A673 (cell line): ENCODE measurements at places on chromosomes 7 and 10.

DNA sequence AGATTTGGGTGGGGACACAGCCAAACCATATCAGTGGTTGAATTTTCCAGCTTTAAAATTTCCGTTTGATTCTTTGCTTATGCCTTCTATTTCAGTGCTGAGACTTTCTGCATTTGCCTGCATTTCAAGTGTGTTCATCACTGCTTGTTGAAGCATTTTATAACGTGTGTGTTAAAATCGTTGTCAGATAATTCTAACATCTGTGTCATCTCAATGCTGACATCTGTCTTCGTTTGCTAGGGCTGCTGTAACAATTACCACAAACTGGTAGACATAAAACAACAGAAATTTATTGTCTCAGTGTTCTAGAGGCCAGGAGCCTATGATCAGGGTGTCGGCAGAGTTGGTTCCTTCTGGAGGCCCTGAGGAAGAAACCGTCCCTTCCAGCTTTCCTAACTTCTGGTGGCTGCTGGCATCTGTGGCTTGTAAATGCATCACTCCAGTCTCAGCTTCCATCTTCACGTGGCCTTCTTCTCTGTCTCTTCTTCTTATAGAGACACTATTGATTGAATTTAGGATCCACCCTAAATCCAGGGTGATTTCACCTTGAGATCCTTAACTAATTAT lies 71.1 kb upstream of the SDK1 start:
- DNase-seq = no peak
- no peaks in the 10 kb centered on the region for H3K4me1 ChIP-seq
- no peaks in the 10 kb centered on the region for H3K36me3 ChIP-seq
- no peaks in the 10 kb centered on the region for H3K27me3 ChIP-seq
- H3K4me3 ChIP-seq = no peak overlapping the region
- H3K27ac ChIP-seq = no peak overlapping the region

- no peak overlapping the region for H3K4me3 ChIP-seq
- DNase-seq = no peak
- H3K27ac ChIP-seq = no peak overlapping the region
- no peaks in the 10 kb centered on the region for H3K27me3 ChIP-seq
- peaks cover 3% of the 10 kb centered on the region for H3K36me3 ChIP-seq
Measured at GRCh38 chr10:98427011-98427515, 12.1 kb upstream of the PYROXD2 start.

- no peak for DNase-seq
- no peaks in the 10 kb centered on the region for H3K36me3 ChIP-seq
- no peaks in the 10 kb centered on the region for H3K27me3 ChIP-seq
- H3K4me1 ChIP-seq = no peaks in the 10 kb centered on the region
Measured at GRCh38 chr10:28400681-28401080, 97.8 kb upstream of the MPP7 start.

DNA sequence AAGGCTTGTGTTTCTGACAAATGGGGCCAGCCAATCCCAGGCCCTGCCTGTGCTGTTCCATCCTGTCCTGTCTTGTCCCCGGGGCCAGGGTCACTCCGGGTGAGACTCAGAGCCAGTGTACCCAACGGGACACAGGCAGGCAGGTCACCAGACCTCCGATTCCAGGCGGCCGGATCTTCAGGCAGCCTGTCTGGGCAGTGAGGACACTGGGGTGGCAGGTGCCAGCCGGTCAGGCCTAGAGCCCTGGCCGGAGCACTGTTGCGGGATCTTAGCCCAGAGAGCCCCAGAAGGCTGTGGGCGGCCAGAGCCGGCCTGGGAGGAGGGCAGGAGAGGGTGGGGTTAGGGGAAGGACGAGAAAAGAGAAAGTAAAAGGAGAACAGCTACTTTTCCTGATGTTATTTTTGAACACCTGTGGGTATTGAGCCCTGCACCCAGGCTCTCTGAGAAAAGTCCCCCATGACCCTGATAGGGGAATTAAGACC lies 134.3 kb upstream of the TNRC18 start:
- no peak overlapping the region for H3K4me3 ChIP-seq
- H3K4me1 ChIP-seq = peaks cover 10% of the 10 kb centered on the region
- H3K27ac ChIP-seq = peak overlapping the region; percentile 51
- H3K27me3 ChIP-seq = no peaks in the 10 kb centered on the region
- no peak for DNase-seq
- no peaks in the 10 kb centered on the region for H3K36me3 ChIP-seq

GRCh38 chr10:45023426-45023825 lies 22.7 kb downstream of the ZNF22 start:
- no peak overlapping the region for H3K4me3 ChIP-seq
- DNase-seq = no peak
- H3K27ac ChIP-seq = no peak overlapping the region
- H3K4me1 ChIP-seq = no peaks in the 10 kb centered on the region
- H3K27me3 ChIP-seq = no peaks in the 10 kb centered on the region

DNA sequence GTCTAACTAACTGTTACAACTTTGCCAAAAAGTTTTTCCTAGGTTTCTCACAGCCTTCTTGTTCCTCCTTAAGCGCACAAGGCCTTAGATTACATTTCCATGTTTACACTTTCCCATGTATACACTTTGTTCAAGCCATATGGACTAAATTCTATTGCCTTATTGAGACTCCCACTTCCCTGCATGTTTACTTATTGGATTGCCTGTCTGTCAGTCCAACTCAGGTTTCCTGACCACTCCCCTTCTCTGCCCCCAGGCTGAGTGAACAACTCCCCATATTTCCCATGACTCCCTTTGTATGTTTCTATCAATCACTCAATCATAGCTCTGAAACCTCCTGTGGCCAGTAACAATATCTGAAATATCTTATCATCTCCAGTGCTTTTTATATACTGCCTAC lies 43.0 kb downstream of the SLC25A40 start:
- no peaks in the 10 kb centered on the region for H3K36me3 ChIP-seq
- DNase-seq = no peak
- no peaks in the 10 kb centered on the region for H3K27me3 ChIP-seq
- H3K4me1 ChIP-seq = no peaks in the 10 kb centered on the region
- no peak overlapping the region for H3K27ac ChIP-seq

DNA sequence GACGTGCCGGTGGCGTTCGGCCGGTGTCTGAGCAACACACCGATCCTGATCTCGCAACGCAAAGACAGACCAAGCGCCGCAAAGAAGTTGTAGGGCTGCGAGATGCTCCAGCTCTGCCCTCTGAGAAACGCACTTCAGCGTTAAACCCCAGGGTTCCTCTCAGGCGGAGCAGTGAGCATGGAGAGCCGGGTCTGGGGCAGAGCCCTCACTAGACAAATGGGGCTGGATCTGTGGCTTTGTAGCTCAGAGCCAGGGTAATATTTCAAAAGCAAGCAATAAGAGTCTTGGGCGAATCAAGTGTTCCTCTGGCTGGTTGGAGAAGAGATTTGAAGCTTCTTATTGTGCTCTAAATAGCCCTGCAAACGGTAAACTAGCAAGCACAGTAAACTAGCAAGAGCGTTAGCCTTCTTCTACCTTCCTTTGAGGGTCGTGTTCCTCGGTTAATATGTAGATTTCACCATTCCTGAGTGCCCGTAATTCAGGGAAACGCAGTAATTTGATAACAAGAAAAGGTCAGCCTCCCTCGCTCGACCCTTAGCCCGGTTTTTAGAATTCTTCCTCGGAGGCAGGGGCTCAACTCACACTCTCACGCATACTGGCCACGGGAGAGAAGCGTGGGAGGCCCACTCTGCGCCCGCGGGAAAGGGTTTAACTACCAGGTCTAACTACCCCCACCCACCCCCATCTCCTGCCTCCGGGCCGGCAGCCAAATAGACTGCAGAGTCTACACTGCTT lies 6.7 kb downstream of the SKAP2 start:
- no peak overlapping the region for H3K4me3 ChIP-seq
- H3K27ac ChIP-seq = no peak overlapping the region
- DNase-seq = no peak
- no peaks in the 10 kb centered on the region for H3K4me1 ChIP-seq
- H3K27me3 ChIP-seq = peaks cover 99% of the 10 kb centered on the region

DNA sequence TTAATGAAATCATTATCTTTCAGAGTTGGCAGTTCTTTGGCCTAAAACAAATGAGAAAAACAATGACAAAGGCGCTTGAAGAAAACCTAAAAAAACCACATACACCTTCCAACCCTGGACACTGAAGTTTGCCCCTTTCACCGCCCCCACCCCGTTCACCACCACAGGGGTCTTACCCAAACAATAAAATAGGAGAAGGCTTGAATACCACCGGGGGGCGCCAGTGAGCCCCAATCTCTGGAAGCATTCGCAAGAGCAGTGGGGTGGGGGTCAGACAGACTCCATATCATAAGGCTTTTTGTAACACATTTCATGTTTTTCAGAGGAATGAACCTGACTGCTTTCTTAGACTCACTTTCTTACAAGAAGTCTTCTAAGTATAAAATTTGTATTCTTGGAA lies 163.6 kb downstream of the PIP4K2A start:
- H3K27me3 ChIP-seq = no peaks in the 10 kb centered on the region
- no peak overlapping the region for H3K4me3 ChIP-seq
- no peaks in the 10 kb centered on the region for H3K4me1 ChIP-seq
- no peak overlapping the region for H3K27ac ChIP-seq
- no peaks in the 10 kb centered on the region for H3K36me3 ChIP-seq

DNA sequence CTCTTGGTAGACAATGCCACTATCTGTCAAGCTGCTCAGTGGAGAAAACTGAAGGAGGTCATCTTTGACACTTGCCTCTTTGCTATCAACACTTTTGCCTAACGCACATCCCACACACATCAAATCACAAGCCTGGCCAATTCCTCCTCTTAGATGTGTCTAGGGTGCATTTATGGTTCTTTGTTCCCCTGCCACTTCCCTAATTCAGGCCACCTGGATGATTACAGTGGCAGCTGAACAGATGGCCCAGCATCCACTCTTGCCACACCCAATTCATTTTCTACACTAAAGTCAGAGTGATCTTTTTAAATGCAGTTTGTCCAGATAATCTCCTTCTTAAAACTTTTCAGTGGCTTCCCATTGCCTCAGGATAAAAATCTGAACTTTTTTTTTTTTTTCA lies 58.6 kb downstream of the LAMB4 start:
- DNase-seq = no peak
- no peaks in the 10 kb centered on the region for H3K4me1 ChIP-seq
- no peaks in the 10 kb centered on the region for H3K27me3 ChIP-seq
- no peak overlapping the region for H3K27ac ChIP-seq
- no peak overlapping the region for H3K4me3 ChIP-seq
- H3K36me3 ChIP-seq = no peaks in the 10 kb centered on the region

DNA sequence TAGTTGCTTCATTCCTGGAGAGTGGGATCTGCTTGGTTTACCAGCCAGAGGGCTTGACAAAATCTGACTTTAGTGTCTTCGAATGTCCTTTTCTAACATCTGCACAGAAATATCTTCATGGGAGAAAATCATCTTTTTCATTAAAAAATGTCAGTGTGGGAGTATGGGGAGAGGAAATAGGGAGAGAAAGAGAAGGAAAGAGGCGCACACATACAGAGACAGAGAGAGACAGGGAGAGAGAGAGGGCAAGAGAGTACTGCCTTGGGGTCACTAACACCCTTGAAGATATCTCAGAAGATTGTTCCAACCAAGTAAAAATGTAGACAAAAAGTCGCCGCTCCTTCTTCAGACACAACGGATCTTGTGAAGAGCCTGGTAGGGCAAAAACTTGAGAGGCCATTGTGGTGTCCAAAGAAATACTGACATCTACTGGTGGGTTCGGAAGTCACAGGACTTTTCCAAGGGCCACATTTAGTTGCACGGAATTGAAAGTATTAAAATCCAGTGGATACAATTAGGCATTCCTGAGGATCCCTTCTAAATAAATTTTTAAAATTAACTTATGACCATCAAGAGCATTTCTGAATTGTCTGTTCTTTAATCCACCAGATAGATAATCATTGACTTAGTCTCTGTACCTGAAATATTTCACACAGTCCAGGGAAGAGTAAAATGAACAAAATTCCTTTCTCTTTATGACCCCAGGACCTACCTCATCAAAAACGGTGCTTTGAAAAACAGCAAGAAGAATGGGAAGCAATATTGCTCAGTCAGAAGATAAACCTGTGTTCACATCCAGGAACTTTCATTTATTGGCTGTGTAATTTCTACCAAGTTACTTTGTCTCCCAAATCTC lies 29.7 kb downstream of the VIM start:
- DNase-seq = peak; percentile 86
- H3K4me3 ChIP-seq = no peak overlapping the region
- H3K27me3 ChIP-seq = no peaks in the 10 kb centered on the region
- H3K27ac ChIP-seq = no peak overlapping the region
- peaks cover 12% of the 10 kb centered on the region for H3K4me1 ChIP-seq

DNA sequence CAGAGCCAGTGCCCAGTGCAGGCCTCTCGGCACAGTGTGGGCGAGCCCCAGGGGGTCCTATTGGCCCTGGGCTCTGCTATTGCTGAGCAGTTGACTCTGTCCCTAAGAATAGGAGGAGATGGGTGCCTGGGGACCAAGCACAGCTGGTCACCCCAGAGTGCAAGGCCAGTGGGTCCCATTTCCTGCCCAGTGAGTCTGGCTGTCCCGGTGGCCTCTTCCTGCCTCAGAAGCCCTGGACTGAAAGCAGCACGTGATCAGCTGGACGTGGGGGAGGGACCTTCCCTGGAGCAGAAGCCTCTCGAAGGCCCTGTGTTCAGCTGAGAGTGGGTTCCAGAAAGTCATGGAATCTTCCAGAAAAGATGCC lies 42.0 kb downstream of the PWWP2B start:
- no peak overlapping the region for H3K27ac ChIP-seq
- no peaks in the 10 kb centered on the region for H3K27me3 ChIP-seq
- no peak for DNase-seq
- no peaks in the 10 kb centered on the region for H3K4me1 ChIP-seq

DNA sequence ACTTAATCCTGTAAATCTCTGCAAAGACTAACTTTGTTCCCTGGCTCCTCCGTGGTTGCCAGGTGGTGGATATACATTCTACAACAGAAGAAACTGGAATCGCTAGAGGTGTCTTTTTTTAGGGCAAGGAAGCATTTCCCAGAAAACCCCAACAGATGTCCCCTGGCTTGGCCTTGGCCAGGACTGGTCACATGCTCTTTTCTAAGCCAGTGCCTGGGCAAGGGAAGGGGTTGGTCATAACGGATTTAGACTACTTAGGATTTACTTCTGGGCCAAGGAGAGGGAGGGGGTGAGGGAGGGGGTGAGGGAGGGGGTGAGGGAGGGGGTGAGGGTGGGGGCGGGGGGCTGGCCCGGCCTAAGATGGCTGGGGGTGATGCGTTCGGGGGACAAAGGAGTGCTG lies 105.7 kb downstream of the SNX10 start:
- H3K4me1 ChIP-seq = peaks cover 5% of the 10 kb centered on the region
- H3K27me3 ChIP-seq = peaks cover 85% of the 10 kb centered on the region
- no peaks in the 10 kb centered on the region for H3K36me3 ChIP-seq
- H3K27ac ChIP-seq = no peak overlapping the region
- no peak for DNase-seq
